Activated T-cell treated with anti-CD3 and anti-CD28 coated beads, Interleukin-2, amount 50 U/mL, for 72 hours (primary cell): ENCODE measurements at places on chromosomes 7 and 10. TPM values are rescaled to one million over a fixed set of nuclear protein-coding genes. Genes with fewer than 3 reads are reported as not detected.

SPOCK2 gene
- total RNA-seq: 253 TPM

FAM200A gene
- total RNA-seq: 7.1 TPM

TACC2 gene
- total RNA-seq: not detected

CALHM1 gene
- total RNA-seq: not detected

HOXA13 gene
- total RNA-seq: not detected

AS3MT gene
- 0.67 TPM for total RNA-seq

CAV2 gene
- not detected for total RNA-seq

ADAM12 gene
- total RNA-seq: 1.0 TPM

PTPRE gene
- 31.3 TPM for total RNA-seq

FOXP2 gene
- not detected for total RNA-seq

CCDC172 gene
- total RNA-seq: not detected

LRRC18 gene
- total RNA-seq: not detected

MBLAC1 gene
- total RNA-seq: 3.2 TPM

VENTX gene
- total RNA-seq: 0.21 TPM

CFAP46 gene
- 0.16 TPM for total RNA-seq

PCDH15 gene
- not detected for total RNA-seq

MRPS33 gene
- total RNA-seq: 96.0 TPM

PLEKHS1 gene
- not detected for total RNA-seq

SUGCT gene
- total RNA-seq: 1.6 TPM

SPDYE11 gene
- not detected for total RNA-seq

C10orf67 gene
- 0.39 TPM for total RNA-seq

LRRN3 gene
- total RNA-seq: 15.3 TPM

GNAT3 gene
- not detected for total RNA-seq

HOXA11 gene
- 0.09 TPM for total RNA-seq

EPO gene
- total RNA-seq: 0.19 TPM

GBX1 gene
- not detected for total RNA-seq

HMX2 gene
- total RNA-seq: 1.1 TPM
